Fibroblast of skin of right biceps (primary cell): ENCODE measurements at places on chromosomes 7 and 10.

DNA sequence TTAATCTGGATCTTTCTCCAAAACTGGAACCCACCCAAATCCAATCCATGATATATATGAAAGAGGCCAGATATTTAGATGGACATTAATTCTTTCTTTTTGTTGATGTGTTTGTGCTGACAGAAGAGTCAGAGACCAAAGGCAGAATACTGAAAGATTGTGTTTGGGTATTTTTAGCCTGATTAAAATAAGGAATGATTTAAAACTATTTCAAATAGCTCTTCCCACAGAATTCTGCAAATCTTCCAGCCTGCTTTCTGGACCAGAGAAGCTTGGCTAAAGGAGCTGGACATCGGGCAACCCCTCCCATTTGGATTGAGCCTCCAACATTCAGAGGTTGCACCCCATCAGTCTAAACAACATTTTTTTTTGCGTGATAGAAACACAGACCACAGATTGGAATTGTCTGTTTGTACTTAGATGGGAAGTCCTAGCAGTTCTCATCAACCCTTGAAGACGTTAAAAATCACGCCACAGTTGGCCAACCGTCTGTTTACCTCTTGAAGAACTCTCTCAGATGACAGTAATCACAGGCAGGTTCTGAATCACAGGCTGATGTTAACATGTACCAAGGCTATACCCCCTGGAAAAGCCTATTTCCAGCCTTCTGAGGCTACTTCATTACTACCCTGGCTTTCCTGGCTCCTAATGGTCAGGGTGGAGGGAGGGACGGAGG, 155.2 kb upstream of the NRP1 start:
- DNase-seq, result no peak

DNA sequence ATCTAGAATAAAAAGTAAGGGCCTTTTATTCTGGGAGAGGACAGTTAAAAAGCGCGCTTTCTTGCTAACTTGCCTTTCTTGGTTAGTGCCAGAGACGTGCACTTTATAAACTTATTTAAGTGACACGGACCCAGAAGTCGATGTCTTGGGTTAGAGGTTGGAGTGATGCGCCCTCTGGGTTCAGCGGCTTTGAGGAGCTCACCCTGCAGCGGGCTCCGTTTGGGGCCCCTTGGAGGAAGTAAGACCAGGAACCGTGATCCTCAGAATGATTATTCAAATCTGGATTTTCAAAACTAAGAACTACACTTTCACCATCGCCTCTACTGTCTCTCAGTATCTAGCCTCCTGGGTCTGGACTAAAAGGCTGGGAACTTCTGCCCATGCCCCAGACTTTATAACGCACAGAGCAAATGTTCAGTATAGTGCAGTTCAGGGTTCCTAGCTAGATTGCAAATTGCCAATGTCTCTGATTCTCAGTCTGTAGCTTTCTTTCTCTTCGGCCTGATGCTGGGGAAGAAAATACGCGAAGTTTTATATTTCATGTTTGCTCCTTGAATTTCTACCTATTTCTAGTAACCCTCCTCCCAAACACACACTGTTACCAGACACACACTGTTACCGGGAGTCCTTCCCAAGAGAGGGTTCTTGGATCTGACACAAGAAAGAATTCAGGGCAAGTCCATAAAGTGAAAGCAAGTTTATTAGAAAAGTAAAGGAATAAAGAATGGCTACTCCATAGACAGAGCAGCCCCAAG, 18.6 kb upstream of the SMO start:
- DNase-seq, result no peak

- no peak for DNase-seq
Observed at GRCh38 chr10:30459283-30459682, 25.3 kb downstream of the MAP3K8 start.

DNA sequence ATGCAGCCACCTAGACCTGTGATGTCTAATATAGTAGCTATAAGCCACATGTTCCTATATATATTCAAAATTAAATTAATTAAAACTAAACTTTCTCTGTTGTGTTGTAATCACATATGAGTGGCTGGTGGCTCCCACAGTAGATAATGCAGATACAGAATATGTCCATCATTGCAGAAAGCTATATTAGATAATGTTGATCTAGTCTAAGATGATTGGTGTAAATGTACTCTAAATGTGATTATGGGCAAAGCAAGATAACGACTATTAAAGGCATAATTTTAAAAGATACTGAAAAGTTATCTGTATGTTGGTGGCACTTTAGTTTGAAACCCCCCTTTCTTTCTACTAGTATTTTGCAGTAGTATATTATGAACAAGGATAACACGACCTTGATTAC, 5.7 kb upstream of the HGF start:
- DNase-seq, result no peak

DNA sequence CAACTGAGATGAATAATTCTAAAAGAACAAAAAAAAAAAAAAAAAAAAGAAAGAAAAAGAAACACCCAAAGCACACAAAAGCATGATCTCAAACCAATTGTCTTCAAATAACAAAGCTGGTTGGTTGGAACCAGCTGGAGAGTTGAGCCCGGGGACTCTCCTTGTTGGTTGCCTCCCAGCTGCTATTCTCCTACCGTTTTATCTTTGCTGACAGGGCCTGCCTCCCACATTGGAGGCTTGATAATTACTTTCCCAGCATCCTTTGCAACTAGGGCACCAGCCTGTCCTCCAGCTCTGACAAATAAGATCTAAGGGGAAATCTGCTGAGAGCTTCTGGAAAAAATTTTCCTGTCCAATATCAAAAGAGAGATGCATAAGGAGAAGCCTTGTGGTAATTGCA, 6.8 kb downstream of the PON1 start:
- no peak for DNase-seq

- DNase-seq, result no peak
Observed at GRCh38 chr7:73967832-73968290, 60.1 kb upstream of the ELN start.

DNA sequence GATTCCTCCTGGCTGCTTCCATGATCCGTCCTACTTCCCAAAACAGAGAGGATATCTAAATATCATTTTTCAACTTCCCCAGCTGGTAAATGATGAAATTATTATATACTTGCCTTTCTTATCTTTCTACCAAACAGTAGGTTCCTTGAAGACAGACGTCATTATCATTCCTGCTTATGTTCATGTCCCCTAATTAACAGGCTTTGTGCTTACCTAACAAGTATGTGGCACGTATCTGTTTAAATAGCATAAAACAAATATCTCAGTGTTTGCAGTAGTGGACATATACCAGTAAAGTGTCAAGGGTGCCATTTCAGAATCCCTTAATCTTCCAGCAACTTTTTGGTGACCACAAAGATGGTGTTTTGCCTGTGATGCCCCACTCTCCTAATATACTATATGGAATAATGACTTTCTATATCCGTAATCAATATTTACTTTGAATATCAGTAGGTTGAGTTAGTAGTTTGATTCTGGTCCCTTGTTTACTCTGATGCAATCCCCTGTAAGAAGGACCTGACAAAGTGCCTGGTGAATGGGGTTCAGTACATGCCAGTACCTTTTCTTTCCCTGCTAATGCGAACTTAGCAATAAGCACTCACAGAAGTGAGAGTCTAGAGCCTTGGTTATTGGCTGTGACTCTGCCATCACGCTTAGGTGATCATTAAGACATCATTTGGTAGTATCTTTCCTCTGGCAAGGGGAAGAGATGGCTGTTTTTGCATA, 124.4 kb downstream of the ITIH5 start:
- DNase-seq, result no peak

- no peak for DNase-seq
Observed at GRCh38 chr7:80641548-80641947, 3.1 kb downstream of the CD36 start.

- DNase-seq, result no peak
Observed at GRCh38 chr10:86536294-86536861, 14.8 kb upstream of the WAPL start.

DNA sequence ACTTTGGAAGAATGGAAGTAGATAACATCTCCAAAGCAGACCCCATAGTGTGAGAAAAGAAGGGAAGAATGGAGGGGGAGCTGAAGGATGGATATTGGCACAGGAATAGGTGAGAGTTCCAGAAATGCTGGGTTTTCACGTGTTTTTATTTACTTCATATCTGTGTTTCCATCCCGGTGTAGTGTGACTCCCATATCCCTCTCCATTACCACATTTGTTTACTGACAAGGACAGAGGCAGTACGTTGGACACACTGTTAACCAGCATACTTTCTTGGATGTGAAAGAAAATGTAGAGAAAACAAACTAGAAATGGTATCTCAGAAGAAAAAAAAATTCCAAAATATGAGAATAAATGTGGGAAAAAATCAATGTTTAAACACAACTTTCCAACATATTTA, 124.4 kb upstream of the PFKP start:
- no peak for DNase-seq

DNA sequence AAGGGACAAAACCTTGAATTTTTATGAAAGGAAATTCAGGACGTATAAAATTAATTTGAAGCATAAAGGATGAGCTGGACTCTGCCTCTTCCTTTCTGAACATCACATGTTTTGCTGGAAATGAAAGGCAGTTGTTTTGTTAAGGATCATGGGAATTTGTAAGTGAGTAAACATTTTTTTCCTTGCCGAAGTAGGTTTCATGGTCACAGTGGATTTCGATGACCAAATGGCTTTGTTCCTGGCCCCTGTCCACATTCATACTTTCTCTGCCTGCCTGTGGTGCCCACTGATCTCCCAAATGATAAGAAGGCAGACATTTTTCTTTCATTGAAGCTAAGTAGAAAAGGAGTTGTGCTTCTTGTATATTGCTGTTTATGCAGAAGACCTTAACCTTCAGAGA, 104.2 kb downstream of the ARID5B start:
- DNase-seq, result no peak

- peak; percentile 59 for DNase-seq
Observed at GRCh38 chr7:81769891-81770727, at the start of gene HGF. HGF (minus strand) TSS chr7:81770047; CDS start chr7:81769971, 76 bp downstream.

GRCh38 chr10:59833810-59834209, 72.5 kb downstream of the CCDC6 start:
- no peak for DNase-seq
